ENCODE measurements at places on chromosomes 4 and X. TPM values are rescaled to one million over a fixed set of nuclear protein-coding genes. Genes with fewer than 3 reads are reported as not detected.
A peak's percentile ranks its signal among the peaks of the same experiment; 100 is the strongest.

- no peak for DNase-seq
Observed at GRCh38 chrX:71489540-71489939, 43.4 kb upstream of the OGT start.

- no peak for DNase-seq
Observed at GRCh38 chr4:1250921-1251772, 2.2 kb upstream of the CTBP1 start.

DNA sequence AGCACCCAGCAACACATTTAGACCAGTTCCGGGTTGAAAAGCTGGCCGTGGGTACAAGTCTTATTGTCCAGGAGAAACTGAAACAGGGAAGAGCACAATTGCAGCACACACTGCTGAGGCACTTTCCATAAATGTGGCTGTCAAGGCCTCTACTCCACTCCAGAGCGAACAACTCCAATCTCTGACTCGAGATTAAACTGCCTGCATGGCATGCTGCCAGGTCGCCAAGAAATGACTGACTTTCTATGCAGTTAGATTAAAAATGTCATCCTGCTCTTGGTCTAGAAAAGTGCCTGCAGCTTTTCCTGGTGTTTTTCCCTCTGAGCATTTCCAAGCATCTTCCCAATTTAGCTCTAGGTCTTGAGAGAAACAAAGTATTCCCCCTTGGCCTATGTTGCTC, 260.6 kb upstream of the EMCN start:
- DNase-seq = no peak

- DNase-seq = no peak
Observed at GRCh38 chrX:18674417-18674787, 2.5 kb upstream of the RS1 start.

The GYPE gene
- total RNA-seq = 1.00 TPM

DNA sequence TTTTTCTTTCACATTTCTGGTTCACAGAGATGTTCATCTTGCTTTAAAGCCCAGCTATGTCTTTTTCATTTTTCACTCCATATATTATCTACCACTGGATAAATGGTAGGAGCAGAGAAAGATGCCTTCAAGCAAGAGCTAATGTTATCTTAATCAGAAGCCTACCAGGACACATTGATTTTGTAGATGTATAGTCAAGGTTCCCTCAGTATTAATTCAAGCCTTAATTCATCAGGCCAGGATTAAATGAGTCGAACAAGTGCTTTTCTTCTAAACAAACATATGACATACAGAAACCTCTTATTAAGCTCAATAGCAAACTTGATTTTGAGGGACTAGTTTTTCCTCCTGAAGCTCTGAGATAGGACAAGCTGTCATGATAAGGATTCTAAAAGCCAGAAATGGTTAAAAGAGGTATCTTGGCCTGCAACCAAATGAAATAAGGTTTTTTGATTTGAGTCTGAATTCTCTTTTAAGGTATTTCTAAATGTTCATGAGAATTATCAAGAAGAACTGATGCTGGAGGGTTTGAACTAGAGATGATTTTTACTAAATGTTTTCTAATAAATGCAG, 81.7 kb upstream of the FTHL17 start:
- DNase-seq = no peak

- no peak for DNase-seq
Observed at GRCh38 chr4:163448540-163449203, 24.9 kb downstream of the TKTL2 start.

The CXXC4 gene
- total RNA-seq = 0.37 TPM

GRCh38 chr4:102356562-102357202, 11.4 kb upstream of the SLC39A8 start:
- DNase-seq = no peak

The DTHD1 gene
- 0.37 TPM for total RNA-seq

DNA sequence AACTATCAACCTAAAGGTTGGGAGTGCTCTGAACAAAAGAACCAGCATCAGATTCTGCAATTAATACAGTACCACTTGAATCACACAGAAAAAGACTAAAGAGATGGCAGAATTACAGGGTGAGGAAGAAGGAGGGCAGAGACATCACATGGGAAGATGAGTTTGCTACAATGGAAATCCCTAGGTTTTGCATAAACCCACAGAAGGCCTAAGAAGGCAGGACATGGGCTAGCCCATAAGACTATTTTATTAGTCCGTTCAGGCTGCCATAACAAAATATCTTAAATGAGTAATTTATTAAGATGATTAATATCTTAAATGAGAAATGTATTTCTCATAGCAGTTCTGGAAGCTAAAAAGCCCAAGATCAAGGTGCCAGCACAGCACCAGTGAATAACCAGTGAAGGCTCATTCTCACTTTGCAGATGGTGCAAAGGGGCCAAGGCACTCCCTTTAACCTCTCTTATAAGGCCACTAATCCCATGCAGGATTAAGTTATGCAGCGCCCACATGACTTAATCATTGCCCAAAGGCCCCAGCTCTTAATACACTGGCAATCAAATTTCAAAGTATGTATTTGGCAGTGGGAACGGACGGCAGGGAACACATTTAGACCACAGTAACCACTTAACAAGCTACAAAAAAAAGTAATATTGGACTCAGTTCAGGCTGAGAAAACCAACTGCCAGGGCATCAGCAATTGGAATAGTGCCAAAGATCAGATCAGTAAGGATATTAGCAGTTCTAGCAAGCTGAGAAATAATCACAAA, 47.6 kb upstream of the NEUROG2 start:
- no peak for DNase-seq

DNA sequence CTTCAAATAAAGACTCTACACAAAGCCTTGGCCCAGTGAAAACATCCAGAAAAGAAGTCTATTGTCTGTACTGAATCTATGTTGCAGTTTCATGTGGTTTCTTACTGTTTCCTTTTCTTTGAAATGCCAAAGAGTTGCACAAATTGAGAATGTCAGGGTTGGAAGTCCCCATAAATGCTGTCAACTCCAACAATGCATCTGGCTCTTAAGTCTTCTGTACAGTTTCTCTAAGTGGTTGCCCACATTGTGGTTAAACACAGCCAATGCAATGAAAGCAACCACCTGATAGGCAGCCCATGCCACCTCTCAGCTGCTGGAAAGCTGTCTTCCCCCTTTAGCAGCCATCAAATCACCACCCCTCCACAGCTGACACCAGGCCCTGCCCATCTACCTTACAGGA, 67.2 kb upstream of the C1GALT1C1 start:
- no peak for DNase-seq

DNA sequence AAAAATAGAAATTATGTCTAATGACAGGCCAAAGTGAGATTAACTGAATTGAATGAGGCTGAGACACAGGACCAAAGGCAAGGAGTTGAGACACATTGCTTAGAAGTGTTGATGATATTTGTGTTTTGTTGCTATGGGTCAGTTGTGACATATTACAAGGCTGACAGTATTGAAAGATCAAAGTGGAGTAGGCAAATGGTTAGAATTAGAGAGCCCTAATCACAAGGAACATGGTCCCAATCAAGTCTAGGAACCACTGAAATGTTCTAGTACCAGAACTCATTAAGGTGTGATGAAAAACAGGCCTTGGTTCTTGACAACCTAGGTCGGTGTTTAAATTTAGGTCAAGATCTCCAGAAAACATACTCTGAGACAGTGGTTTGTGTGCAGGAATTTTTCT, 896.3 kb upstream of the HS3ST1 start:
- no peak for DNase-seq

The MORF4L2 gene
- total RNA-seq = 404 TPM

The SPACA5 gene
- total RNA-seq = not detected

DNA sequence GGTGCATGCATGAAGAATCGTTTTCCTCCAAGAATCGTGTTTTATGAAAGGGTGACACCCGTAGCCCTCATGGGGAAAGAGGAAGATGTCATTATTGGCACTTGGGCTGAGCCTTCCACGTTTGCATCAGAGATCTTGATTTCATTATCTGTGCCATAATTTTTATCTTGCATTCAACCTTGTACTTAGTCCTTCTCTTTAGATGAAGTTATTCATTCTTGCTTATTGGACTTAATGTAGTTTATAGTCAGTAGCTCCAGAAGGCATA, 66.8 kb downstream of the GAB1 start:
- no peak for DNase-seq

DNA sequence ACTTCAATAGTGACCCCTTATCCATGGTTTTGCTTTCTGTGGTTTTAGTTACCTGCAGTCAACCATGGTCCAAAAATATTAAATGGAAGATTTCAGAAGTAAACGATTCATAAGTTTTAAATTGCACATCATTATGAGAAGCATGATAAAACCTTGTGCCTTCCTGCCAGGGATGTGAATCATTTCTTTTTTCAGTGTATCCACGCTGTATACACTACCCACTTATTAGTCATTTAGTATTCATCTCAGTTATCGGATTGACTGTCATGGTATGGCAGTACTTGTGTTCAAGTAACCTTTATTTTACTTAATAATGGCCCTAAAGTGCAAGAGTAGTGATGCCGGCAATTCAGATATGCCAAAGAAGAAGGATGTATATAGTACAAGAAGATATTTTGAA, 37.7 kb upstream of the TASL start:
- DNase-seq = no peak

- DNase-seq = peak; percentile 63
Observed at GRCh38 chrX:18888281-18888680, 95.6 kb downstream of the PHKA2 start.

- no peak for DNase-seq
Observed at GRCh38 chr4:106312377-106312776, 3.6 kb downstream of the TBCK start.

The CCDC120 gene
- total RNA-seq = 3.0 TPM

The HSFX4 gene
- not detected for total RNA-seq

GRCh38 chrX:133475953-133476352, 60.7 kb upstream of the GPC4 start:
- no peak for DNase-seq

The ABCG2 gene
- total RNA-seq = 3.4 TPM

- no peak for DNase-seq
Observed at GRCh38 chrX:45952030-45952429, 593.2 kb downstream of the ZNF674 start.

DNA sequence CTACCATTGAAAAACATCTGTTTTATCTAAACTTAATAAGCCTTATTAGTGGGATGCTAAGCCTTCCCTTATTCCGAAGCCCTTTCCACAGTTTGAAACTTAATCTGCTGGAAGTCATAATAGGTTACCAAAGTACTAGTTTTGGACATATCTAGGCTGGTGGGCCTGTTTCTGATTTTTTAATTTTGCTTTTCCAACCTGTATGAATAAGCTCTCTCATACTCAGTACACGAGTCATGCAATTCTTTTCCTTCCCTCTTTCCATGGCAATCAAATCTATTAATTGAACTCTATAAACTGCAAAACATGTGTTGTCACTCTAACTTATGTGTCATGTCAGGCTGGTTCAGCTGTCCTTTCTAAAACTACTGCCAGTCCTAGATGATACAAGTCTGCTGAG, 91.0 kb downstream of the AMMECR1 start:
- DNase-seq = no peak

The ZNF185 gene
- 2.8 TPM for total RNA-seq

The DEFB131A gene
- not detected for total RNA-seq

DNA sequence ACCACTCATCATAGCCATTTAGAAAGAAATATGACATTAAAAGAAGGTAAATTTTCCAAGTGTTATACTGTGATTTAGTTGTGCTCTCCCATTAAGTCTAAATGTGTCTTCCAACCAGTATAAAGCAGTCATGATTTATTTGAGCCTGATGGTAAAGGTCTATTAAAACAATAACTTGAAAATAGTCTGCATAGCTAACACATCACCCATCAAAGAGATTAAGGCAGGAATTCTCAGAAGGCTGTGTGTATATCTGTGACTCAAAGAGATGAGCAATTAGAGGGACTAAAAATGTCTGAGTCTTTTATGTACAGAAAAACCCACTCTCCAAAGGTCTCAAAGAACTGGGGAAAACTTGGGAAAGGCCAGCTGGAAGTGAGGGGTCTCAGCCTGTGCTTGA, 70.3 kb upstream of the IQCM start:
- no peak for DNase-seq

- no peak for DNase-seq
Observed at GRCh38 chrX:119455264-119455663, 13.0 kb upstream of the SLC25A5 start.

The CYTL1 gene
- 0.81 TPM for total RNA-seq

The HSD17B13 gene
- 0.32 TPM for total RNA-seq

GRCh38 chr4:163167333-163167626, 590 bp upstream of the NAF1 start:
- no peak for DNase-seq

DNA sequence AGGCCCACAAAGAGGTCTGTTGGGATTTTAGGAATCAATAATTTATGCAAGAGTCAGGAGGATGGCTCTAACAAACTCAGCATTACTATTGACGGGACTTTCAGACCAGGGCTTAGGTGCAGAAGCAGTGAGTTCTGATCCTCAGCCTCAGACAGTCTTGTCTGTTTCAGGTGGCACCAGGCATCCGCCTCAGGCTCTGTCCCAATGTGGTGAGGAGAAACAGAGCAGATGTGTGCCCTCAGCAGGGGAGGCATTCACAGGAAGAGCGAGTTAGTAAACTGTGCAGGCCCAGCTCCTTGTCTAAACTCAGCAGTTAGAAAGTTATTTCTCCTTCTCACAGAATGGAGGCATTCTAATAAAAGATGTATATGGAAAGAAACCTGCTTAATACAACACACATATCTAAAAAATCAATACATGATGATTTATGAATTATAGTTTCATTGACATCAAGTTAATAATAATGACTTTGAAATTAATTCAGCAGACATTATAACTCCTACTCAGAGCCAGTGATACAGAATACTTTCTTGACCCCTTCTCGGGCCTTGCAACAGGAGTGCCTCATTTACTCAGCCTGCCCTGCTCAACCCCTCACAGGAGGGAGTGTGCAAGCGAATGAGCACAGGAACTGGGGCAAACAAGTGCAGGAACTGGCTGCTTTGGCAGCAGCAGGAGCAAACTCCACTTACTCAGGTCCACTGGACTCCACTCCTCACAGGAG, 202.8 kb upstream of the SMIM31 start:
- DNase-seq = no peak

GRCh38 chr4:55107054-55107453, 18.3 kb downstream of the KDR start:
- no peak for DNase-seq

GRCh38 chrX:42106556-42106955, 183.2 kb upstream of the CASK start:
- no peak for DNase-seq

The ANK2 gene
- total RNA-seq = 161 TPM

The CTSO gene
- total RNA-seq = 15.0 TPM

DNA sequence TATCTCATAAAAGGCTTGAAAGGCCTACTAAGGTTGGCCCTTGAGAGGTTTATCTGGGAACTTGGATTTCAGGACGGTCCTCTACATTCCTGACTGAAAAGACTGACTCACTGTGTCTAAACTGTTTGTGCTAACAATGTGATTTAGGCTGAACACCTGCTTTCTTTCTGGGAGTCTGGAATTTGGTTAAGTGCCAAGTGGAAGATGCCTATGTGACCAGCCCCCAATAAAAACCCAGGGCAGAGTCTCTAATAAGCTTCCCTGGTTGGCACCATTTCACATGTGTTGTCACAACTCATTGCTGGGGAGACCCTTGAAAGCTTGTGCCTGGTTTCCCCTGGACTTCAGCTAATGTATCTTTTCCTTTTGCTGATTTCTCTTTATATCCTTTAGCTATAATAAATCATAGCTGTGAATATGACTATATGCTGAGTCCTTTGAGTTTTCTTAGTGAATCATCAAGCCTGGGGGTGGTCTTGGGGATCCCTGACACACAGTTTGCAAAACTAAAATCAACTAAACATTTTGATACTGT, 55.1 kb downstream of the GPR82 start:
- no peak for DNase-seq
